Activated T-cell treated with anti-CD3 and anti-CD28 coated beads, Interleukin-2, amount 50 U/mL, for 1 hour (primary cell): ENCODE measurements at places on chromosomes 7 and 10.

- no peak for DNase-seq
Observed at GRCh38 chr7:159211540-159212182, 67.0 kb upstream of the VIPR2 start.

GRCh38 chr10:17648243-17649035 is 4.5 kb downstream of the STAM start:
- peak; percentile 50 for DNase-seq

- DNase-seq, result peak; percentile 77
Observed at GRCh38 chr10:71708301-71708703, 11.3 kb downstream of the C10orf105 start.

DNA sequence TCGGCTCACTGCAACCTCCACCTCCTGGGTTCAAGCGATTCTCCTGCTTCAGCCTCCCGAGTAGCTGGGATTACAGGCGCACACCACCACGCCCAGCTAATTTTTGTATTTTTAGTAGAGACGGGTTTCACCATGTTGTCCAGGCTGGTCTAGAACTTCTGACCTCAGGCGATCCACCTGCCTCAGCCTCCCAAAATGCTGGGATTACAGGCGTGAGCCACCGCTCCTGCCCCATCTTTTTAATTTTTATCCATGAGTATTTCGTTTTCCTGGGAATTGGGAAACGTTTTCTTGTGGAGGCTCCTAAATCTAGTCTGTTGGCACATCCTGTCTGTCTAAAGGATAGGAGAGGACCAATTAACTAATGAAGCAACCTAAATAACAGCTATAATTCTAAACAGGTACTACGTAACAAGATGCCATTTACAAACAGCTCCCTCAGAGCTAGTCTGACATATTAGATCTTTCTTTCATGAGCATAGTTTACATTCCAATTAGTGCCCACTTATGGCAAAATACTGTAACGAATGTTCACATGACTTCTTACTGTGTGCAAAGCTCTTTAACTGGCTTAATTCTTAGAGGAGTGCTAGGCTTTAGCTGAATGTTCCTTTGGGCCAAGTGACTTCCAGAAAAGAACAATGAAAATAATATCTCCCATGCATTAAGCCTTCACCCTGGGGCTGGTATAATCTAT is 151.0 kb upstream of the YAE1 start:
- no peak for DNase-seq

DNA sequence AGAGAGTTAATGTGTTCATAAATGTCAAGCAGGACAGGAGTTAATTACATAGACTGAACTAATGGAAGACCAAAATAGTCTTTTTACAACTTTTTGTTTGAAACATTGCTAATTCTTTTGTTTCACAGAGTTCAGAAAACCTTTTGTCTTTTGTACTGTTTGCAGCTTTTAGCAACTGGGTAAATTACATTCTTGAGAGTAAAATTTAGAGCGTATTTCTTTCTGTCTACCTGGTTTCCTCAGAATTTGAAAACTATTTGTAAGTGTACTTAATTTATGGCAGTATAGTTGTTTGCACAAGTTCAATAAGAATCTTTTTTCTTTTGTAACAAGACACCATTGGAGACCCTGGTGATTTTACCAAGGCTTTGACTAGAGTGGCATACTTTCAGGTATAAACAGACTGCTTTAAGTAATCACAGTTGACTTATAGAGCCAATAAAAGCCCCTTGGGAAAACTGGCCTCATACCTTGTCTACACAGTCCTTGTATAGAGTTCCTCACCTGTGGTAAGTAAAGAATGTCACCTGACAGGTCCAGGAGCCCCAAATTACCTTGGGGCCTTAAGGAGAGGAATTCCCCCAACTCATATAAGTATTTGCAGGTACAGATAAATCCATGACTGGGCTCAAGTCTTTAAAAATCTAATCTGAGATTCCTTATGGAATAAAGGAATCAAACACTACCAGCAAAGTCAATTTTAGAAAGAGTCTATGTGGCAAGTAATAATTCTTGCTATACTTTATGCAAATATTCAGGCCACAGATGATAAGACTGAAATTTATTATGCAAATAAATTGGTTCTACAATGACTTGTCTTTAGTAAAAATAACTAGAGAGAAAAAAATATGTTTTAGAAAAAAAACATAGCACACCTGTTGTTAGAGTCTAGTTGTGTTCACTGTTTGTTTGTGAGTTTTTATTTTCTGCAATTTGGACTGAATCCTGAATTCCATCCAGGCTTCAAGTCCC is 23.6 kb upstream of the CREB3L2 start:
- DNase-seq, result no peak

DNA sequence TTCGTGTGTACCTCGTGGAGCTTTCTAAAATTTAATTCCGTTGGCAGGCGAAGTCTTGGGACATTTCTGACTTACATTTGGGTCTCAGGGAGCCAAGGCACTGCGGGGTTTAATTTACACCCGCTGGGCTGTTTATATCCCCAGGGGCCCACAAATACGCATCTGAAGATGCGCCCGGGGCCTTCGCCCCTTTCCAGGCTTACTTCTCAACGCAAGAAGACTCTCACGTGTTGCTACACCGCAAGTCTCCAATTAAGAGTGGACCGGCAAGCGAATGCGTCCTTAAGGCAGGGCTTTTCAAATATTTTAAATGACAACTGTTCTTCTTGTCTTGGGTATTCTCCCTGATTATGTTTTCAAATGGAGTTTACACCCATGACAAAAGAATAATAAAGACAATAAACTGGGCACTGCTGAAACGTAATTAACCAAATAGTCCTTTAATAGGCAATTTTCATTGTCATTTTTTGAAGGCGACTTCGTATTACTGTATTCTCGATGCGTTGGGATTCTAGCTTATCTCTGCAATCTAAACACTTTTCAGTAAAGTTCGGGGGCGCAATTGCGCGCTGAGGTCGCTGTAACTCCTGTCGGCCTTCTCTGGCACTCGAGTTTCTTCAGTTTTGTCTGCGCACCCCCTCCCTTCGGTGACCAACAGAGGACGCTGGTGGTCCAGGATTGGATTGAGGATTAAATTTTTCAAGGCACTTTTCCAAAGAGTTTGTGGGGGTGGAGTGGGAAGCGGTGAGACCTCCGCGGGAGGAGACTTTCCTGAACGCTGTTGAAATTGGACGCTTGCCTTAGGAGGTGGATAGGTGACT is 837 bp upstream of the IGFBP3 start:
- DNase-seq, result peak; percentile 33

DNA sequence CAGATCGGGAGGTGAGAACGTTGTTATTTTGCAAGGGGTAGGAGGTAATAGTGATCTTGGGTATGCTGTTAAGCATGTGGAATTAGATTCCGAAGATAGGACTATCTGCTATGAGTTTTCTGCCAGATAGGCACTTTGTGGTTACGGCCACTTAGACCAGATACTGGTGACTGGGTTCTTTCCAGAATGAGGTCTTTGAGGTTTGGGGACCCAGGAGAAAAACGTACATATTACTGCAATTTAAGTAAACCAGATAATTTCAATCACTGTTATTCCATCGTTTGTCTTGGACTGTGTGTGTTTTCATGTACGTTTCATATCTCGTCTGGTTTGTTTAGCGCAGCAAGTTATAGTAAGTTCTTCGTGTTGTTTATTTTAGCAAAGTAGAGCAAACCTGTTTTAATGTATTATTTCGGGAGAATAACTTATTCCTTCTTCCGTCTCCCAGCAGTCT is 312 bp downstream of the ARL4A start:
- DNase-seq, result no peak

- no peak for DNase-seq
Observed at GRCh38 chr10:85407088-85407487, 959.5 kb downstream of the GRID1 start.

- no peak for DNase-seq
Observed at GRCh38 chr10:62506371-62506770, 132.2 kb downstream of the ZNF365 start.

GRCh38 chr7:137925754-137926153 is 76.1 kb downstream of the CREB3L2 start:
- DNase-seq, result no peak

- no peak for DNase-seq
Observed at GRCh38 chr10:103818765-103819374, 36.5 kb downstream of the SH3PXD2A start.

GRCh38 chr10:54478601-54479000 is 322.4 kb downstream of the PCDH15 start:
- DNase-seq, result no peak

DNA sequence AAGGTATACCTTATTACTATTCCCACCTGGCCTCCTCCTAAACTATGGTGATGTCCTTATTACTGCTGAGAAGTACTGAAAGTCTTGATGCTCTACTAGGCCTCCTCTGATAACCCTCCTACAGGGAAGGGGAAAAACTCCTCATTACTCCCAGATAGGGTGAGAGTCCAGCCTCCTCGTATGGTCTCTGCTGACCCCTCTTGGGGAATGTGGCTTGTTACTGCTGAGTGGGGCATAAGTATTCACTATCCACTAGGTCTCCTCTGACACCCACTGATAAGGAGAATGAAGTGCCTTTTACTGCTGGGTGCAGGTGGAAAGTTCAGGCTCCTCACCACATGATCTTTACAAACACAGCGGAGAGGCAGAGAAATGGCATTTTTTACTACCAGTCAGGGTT is 222.9 kb downstream of the CHRM2 start:
- DNase-seq, result no peak

GRCh38 chr7:102431617-102432298 is 1.6 kb upstream of the ORAI2 start:
- peak; percentile 69 for DNase-seq

- no peak for DNase-seq
Observed at GRCh38 chr10:110172155-110172554, 35.2 kb upstream of the MXI1 start.

GRCh38 chr7:97818066-97818663 is 54.0 kb downstream of the ASNS start:
- DNase-seq, result no peak

GRCh38 chr10:132721725-132722124 is 64.2 kb downstream of the NKX6-2 start:
- DNase-seq, result no peak

DNA sequence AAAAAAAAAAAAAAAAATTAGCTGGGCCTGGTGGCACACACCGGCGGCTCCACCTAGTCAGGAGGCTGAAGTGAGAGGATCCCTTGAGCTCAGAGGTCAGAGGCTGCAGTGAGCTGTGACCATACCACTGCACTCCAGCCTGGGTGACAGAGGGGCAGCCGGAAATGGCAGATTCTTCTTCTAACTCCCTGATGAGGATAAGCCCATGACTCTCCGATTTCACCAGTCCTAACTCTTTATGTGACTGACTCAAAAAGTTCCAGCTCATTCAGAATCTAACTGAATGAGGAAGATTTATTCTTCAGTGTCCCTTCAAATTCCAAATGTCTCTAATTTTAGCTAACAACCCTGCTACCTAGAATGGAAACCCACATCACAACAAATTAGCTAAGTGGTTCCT is 4.2 kb downstream of the C10orf67 start:
- no peak for DNase-seq

- DNase-seq, result no peak
Observed at GRCh38 chr7:447523-447922, 72.1 kb downstream of the PDGFA start.

DNA sequence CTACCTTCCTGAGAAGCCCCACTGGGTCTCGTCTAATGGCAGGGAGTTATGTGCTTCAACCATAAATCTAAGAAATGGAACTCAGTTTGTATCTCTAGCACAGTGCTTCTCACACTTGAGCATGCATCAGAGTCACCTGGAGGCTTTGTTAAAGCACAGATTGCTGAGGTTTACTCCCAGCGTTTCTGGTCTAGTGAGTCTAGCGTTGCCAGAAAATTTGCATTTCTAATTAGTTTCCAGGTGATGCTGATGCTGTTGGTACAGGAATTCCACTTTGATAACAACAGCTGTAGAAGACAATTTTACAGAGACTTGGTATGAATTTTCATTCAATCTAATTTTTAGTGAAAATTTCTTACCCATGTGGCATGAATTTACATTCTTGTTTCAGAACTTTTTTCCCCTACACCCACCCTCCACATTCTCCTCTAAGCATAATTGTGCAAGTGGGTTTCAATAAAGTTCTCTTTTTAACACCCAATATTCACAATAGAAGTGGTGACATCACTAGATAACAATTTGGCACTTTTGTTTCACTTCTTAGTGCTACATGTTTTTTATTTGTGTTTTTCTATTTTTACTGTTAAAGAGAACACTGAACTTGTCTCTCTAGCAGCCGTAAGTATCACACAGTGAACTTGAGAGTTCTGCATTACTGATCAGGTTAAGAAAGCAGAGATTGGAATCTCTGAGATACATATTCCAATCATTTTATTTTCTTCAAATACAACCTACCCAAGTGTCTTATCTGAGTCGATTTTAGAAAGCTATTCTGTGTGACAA is 48.4 kb upstream of the BET1 start:
- no peak for DNase-seq
